ENCODE measurements at places on chromosomes 11 and 22. TPM values are rescaled to one million over a fixed set of nuclear protein-coding genes. Genes with fewer than 3 reads are reported as not detected.

Gene OR8D1
- total RNA-seq, result not detected

Gene MIAT
- total RNA-seq, result 0.86 TPM

Gene POLA2
- 21.0 TPM for total RNA-seq

Gene PICK1
- total RNA-seq, result 17.7 TPM

Gene CHRM4
- total RNA-seq, result 0.35 TPM

Gene CCDC73
- not detected for total RNA-seq

Gene VPS37C
- total RNA-seq, result 21.0 TPM

Gene SMC1B
- not detected for total RNA-seq

Gene UCP3
- under 0.01 TPM for total RNA-seq

Gene DKK3
- total RNA-seq, result 211 TPM

Gene OR2AG1
- total RNA-seq, result not detected

Gene KLHL22
- 22.5 TPM for total RNA-seq

Gene EMID1
- total RNA-seq, result not detected

Gene LRRC4C
- not detected for total RNA-seq

Gene BATF2
- total RNA-seq, result 4.9 TPM

Gene MPZL3
- under 0.01 TPM for total RNA-seq

Gene BTG4
- total RNA-seq, result not detected

Gene PGM2L1
- 1.6 TPM for total RNA-seq

Gene USP2
- total RNA-seq, result under 0.01 TPM

Gene TMEM45B
- total RNA-seq, result not detected

Gene SNAP29
- total RNA-seq, result 15.3 TPM

Gene EIF3M
- 726 TPM for total RNA-seq

Gene FOLH1
- not detected for total RNA-seq

Gene SYCE3
- total RNA-seq, result not detected

Gene PIWIL4
- under 0.01 TPM for total RNA-seq

Measured in myometrial cell (primary cell).